Keratinocyte (primary cell): ENCODE measurements at places on chromosomes 7 and 10.

GRCh38 chr10:117432866-117433265 lies 57.6 kb upstream of the PDZD8 start:
- DNase-seq = no peak

DNA sequence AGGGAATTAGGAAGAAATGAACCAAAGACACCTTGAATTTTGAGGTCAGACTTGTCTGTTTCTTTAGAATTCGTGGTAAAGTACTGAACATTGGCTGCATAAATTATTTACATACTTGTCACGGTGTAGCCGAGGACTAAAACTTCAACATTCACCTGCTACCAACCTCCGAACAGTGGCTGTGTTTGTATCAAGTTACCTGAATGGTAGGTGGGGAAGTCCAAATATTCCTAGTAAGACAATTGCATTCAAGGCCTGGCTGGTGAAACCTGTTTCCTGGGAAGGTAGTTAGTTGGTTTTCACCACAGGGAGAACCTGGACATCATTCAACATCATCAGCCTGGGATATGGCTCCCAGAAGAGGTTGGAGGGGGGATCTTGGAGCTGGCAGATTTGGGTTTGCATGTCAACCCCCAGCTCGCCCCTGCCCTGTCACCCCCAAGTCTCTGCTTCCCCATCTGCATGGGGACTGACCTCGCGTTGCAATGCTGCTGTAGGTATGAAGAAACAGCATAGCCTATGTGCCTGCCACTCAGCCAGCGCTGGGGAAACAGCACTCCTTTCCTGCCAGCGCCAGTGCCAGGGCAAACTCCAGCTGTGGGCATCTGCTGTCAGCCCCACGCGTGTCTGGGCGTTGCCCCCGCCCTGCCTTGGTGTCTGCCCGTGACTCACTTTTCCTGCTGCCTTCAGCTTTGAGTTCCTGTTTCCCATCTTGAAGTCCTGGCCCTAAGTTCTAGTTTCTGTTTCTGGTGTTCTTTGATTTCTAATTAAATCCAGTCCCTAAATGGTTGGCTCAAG lies 12.7 kb upstream of the LARP4B start:
- no peak for DNase-seq

GRCh38 chr10:12150163-12150562 lies 20.7 kb downstream of the SEC61A2 start:
- no peak for DNase-seq

GRCh38 chr7:6558837-6559236 lies 7.6 kb upstream of the GRID2IP start:
- no peak for DNase-seq

GRCh38 chr10:124318811-124319210 lies 99.9 kb downstream of the OAT start:
- DNase-seq = no peak

GRCh38 chr10:120719333-120719732 lies 131.8 kb upstream of the WDR11 start:
- no peak for DNase-seq

- DNase-seq = no peak
These were observed 41.9 kb downstream of the CDK1 start for GRCh38 chr10:60820093-60820754.

DNA sequence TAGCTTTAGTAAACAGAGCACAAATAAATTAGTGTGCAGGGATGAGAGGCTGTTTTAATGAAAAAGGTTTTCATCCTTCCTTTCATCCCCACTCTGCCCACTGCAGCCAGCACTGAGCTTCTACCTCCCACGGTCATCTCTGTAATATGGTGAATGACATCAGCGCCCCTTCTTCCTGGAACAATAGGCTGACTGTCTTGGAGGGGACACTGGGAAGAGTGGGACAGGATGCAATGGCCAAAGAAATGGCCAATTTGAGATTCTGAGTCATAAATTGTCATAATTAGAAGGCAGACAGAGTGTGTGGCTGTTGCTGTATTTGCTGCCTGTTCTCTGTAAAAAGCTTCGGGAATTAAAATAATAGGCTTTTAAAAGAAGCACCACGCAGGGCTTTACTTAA lies 126.7 kb upstream of the CALN1 start:
- no peak for DNase-seq

- no peak for DNase-seq
These were observed 213.4 kb downstream of the AUTS2 start for GRCh38 chr7:69811476-69812308.

DNA sequence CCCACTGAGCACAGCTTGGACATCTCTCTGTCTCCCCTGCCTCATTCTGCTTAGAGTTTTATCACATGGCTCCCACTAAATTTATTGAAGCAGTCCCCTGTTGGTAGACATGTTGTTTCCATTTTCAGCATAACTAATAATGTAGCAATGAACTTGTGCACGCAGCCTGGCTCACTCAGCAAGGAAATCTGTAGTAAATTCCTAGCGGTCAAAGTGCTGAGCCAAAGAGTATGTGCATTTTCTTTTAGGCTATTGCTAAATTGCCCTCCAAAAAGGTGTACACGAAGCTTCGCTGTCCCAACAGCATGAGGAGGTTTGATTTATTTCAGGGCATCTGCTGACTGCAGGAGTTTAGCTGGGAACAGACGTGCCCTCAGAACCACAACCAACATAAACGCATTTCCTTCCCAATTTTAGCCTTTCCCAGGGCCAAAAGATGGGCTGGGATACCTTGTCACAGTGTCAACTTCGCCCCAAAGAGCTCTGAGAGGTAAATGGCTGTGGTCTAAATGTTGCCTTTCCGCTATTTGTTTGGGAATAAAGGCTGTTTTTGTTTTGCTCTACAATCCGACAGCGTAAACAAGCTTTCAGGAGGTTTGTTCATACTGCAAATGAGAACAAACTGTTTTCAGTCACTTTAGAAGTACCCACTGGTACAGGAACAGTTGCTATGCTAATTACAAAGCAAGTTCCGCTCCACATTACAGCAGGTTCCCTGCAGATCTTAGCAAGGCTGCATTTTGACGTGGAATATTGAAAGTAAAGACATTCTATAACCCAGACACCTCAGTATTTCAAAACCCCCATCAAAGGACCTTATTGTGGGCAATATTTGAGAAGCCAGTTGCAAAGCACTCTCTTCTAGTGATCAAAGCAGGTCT lies 16.8 kb downstream of the VSIR start:
- DNase-seq = no peak

DNA sequence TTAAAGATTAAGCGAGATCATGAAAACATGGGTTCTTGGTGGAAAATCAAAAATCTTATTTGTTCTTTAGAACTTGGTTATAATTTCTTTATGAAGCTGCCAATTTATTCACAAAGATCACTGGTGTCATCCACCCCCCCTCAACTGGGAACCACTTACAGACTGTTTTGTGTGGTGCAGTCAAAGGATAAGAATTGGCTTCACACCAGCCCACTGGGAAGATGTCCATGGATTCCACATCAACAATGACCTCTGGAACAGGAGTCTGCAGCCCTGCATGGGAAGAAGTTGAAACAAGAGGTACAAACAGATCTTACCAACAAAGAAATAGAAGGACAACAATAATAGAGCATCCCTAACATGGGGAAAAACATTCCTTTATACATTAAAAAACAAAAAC lies 205.2 kb downstream of the SFMBT2 start:
- no peak for DNase-seq

DNA sequence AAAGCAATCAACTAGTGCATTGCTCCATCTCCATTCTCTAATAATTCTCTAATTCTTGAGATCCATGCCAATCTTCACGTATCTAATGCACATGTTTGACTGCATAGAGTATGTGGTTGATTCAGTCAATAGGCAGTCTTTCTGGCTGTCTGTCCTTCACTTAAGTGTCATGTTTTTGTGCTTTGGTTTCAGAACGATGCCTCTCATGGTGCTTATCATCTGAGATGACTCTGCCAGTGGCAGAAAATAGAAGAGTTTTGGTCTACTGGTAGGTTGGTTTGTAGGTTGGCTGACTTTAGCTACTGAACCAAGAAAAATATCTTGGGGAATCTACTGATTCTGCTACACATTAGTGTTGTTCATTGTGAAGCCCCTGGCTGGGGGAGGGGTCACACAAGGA lies 364.2 kb downstream of the SFMBT2 start:
- DNase-seq = no peak

- DNase-seq = no peak
These were observed 1.7 kb upstream of the C7orf25 start for GRCh38 chr7:42913591-42913990.
